ENCODE measurements at places on chromosomes 6 and 20. TPM values are rescaled to one million over a fixed set of nuclear protein-coding genes. Genes with fewer than 3 reads are reported as not detected.
A peak's percentile ranks its signal among the peaks of the same experiment; 100 is the strongest.

B3GAT2 gene
- total RNA-seq, result 0.05 TPM

- H3K27me3 ChIP-seq, result no peaks in the 10 kb centered on the region
- H3K4me1 ChIP-seq, result no peaks in the 10 kb centered on the region
- no peaks in the 10 kb centered on the region for H3K36me3 ChIP-seq
- H3K27ac ChIP-seq, result no peak overlapping the region
- no peak overlapping the region for H3K4me3 ChIP-seq
Observed at GRCh38 chr6:130037207-130037811, 18.9 kb downstream of the L3MBTL3 start.

DNA sequence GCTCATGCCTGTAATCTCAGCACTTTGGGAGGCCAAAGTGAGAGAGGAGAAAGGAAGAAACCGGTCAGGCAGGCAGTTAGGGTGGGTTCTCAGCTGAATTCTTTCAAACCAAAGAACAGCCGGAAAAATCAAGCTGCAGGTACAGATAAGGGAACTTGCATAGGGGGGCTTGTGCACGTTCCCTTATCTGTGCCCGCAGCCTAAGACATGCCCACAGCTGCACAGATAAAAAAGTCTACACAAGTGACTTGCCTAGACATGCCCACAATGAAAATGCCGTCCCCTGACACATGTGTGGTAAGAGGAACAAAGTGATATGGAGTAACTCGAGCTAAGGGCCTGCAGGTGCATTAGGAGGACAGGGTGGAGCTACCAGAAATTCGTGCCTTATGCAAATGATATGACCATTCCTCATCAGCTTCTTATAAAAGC, 175.8 kb upstream of the SALL4 start:
- no peaks in the 10 kb centered on the region for H3K36me3 ChIP-seq
- no peak overlapping the region for H3K4me3 ChIP-seq
- no peak for DNase-seq
- no peaks in the 10 kb centered on the region for H3K27me3 ChIP-seq

DNA sequence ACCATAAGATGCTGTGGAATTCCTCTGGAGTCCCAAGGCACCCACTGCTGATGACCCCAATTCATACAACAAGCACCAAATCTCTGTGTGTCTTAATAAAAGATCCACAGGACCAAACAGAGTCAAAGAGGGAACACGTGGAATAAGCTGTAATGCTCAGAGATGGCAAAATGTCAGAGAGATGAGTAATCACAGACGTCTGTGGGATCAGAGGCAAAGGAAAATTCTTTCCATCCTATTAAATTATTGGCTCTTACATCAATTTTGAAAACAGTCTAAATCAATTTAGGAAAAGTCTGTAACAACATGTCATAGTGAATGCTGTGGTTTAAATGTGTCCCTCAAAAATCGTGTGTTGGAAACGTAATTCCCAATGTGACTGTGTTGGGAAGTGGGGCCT, 17.5 kb upstream of the SAMD3 start:
- no peak overlapping the region for H3K4me3 ChIP-seq
- H3K4me1 ChIP-seq, result no peaks in the 10 kb centered on the region
- H3K27me3 ChIP-seq, result no peaks in the 10 kb centered on the region
- no peak overlapping the region for H3K27ac ChIP-seq

DNA sequence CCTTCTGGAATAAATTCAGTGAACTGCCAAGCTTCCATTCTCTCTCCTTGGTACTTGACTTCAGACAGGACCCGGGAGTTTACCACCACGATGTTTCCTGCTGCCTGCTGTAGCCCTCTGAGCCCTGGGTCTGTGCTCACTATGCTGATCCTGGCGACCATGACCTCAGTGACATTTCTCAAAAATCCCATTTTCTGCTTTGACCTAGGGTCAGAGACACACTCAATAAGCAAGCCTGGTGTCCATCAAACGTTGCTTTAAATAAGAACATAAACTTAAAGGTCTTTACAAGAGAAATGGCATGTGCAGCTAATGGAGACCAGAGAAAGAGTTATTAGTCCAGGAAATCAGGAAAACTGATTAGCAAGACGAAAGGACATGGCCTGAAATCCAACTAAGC, 509.7 kb upstream of the SULF2 start:
- no peaks in the 10 kb centered on the region for H3K27me3 ChIP-seq
- no peak for DNase-seq
- peak overlapping the region; percentile 67 for H3K27ac ChIP-seq
- H3K4me3 ChIP-seq, result no peak overlapping the region
- peaks cover 77% of the 10 kb centered on the region for H3K4me1 ChIP-seq

LGSN gene
- not detected for total RNA-seq

DNA sequence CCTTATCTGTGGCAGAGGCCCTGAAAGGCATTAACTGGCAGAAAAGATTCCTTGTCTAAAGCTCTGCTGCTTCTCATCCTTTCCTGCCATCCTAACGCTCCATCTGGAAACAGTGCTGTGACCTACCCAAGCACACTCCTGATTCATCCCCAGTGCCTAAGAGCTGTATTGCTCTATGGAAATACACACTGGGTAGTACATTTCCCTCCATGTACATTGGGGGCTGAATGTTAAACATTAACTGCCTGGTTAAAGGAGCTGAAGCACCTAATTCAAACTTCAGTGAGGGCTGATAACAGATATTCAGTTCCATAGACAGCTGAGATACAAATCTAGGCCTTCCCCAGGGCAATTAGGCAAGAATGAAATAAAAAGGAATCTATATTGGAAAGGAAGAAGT, 36.7 kb upstream of the GMPR start:
- no peak for DNase-seq
- H3K27ac ChIP-seq, result no peak overlapping the region
- H3K36me3 ChIP-seq, result no peaks in the 10 kb centered on the region
- no peaks in the 10 kb centered on the region for H3K27me3 ChIP-seq

SLC22A1 gene
- total RNA-seq, result 0.49 TPM

ZNF335 gene
- total RNA-seq, result 14.2 TPM

- no peaks in the 10 kb centered on the region for H3K4me1 ChIP-seq
- DNase-seq, result no peak
- no peak overlapping the region for H3K4me3 ChIP-seq
- no peak overlapping the region for H3K27ac ChIP-seq
- peaks cover 13% of the 10 kb centered on the region for H3K36me3 ChIP-seq
Observed at GRCh38 chr6:133495205-133495903, 254.2 kb downstream of the EYA4 start.

GRCh38 chr6:35343835-35344550, 1.6 kb downstream of the PPARD start:
- peaks cover 9% of the 10 kb centered on the region for H3K36me3 ChIP-seq
- H3K4me1 ChIP-seq, result peaks cover 7% of the 10 kb centered on the region
- H3K4me3 ChIP-seq, result peak overlapping the region; percentile 81
- peak overlapping the region; percentile 50 for H3K27ac ChIP-seq

DNA sequence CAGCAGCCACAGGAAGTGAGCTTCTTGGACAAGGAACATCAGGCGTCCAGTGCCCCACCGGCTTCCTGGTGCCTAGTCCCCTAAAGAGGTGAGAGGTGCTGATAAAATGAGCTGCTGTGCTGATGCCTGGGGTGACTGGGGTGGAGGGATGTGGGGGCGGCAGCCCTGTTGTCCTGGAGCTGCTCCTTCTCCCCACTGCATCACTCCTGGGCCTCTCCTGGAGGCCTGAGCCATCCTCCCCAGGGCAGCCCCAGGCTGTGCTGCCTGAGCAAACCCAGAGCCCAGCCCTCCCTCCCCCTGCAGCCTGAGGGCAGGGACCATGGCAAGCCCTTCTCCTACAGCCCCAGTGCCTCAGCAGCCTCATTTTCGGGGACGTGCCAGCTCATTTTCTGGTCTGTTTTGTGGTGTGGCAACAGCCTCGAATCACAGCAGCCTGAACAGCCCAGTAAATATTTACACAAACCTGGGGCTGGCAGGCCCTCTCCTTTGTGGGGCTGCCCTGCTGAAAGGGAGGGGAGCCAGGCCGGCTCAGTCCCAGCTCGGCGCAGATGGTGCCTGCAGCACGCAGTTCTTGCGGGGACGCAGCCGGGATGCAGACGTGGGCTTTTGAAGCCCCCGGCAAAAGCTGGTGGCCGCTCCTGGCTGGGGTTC, 259.9 kb downstream of the DLL1 start:
- H3K27ac ChIP-seq, result no peak overlapping the region
- no peak for DNase-seq
- H3K4me1 ChIP-seq, result no peaks in the 10 kb centered on the region

DNA sequence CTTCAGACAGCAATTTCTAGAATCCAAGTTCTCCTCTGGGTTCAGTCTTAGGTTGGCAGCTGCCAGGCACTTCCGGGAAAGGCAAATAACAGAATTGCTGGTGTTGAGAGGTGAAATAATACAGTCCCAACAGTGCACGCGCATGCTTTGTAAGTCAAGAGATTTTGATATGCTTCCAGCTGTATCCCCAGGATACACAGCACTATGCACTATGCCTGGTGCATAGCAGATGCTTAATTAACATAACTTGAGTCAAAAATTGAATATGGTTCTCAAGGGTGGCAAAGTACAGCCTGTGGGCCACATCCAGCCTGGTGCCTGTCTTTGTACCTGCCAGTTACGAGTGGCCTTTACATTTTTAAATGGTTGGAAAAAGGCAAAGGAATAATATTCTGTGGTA, 18.9 kb upstream of the PMEPA1 start:
- no peak overlapping the region for H3K27ac ChIP-seq
- H3K27me3 ChIP-seq, result no peaks in the 10 kb centered on the region
- H3K36me3 ChIP-seq, result no peaks in the 10 kb centered on the region
- DNase-seq, result no peak
- peaks cover 37% of the 10 kb centered on the region for H3K4me1 ChIP-seq

- no peak for DNase-seq
- no peak within 1 kb of the TSS for H3K4me3 ChIP-seq
- H3K27me3 ChIP-seq, result no peaks in the 10 kb centered on the region
- H3K27ac ChIP-seq, result no peak within 1 kb of the TSS
Observed at GRCh38 chr20:24948939-24949679, at the start of gene CST7. CST7 (plus strand) TSS chr20:24949269; CDS start chr20:24949506, 237 bp downstream.

- H3K4me3 ChIP-seq, result no peak overlapping the region
- peaks cover 14% of the 10 kb centered on the region for H3K4me1 ChIP-seq
- no peaks in the 10 kb centered on the region for H3K36me3 ChIP-seq
Observed at GRCh38 chr6:169158174-169158573, 95.5 kb downstream of the THBS2 start.

NT5E gene
- total RNA-seq, result 0.18 TPM

DNA sequence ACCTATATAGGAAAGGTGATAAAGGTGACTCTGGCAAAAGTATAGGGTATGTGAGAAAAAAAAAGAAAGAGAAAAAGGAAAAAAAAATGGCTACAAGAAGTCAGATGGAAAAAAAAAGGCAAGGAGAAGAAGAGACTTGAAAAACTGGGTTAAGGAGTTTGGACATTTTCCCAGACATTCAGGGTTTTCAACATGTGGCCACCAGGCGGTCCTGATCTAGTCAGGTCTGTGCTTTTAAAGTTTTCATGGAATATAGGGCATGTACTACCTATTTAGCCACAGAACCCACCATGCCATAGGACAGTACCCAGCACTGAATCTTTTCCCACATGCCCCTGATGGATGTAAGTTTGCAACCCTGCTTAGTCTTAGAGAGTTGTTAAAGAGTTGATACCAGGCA, 433.7 kb downstream of the MAFB start:
- no peak overlapping the region for H3K27ac ChIP-seq
- DNase-seq, result no peak
- H3K36me3 ChIP-seq, result no peaks in the 10 kb centered on the region
- H3K4me1 ChIP-seq, result no peaks in the 10 kb centered on the region
- H3K4me3 ChIP-seq, result no peak overlapping the region
- H3K27me3 ChIP-seq, result peaks cover 16% of the 10 kb centered on the region

GRCh38 chr6:2245877-2246863, 765 bp upstream of the GMDS start:
- peak overlapping the region; percentile 95 for H3K4me3 ChIP-seq
- H3K27me3 ChIP-seq, result no peaks in the 10 kb centered on the region

FNDC11 gene
- total RNA-seq, result 0.02 TPM

DNA sequence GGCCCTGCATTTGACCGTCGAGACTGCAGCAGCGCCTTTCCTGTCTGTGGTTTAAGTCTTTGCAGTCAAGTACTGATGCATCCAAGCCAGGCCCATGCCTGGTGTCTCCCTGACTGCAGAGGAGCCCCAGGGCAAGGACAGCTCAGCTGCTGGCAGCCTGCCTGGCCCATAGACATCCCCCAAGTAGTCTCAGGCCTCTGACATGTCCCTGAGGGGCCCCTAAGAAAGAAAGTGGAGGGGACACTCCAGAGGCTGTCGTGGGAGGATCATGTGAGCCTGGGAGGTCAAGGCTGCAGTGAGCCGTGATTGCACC, 18.0 kb downstream of the HRH3 start:
- H3K36me3 ChIP-seq, result peaks cover 31% of the 10 kb centered on the region
- peak overlapping the region; percentile 97 for H3K27ac ChIP-seq
- H3K27me3 ChIP-seq, result no peaks in the 10 kb centered on the region
- peak overlapping the region; percentile 23 for H3K4me3 ChIP-seq

GRCh38 chr20:48635791-48636267, 192.0 kb downstream of the PREX1 start:
- H3K27me3 ChIP-seq, result no peaks in the 10 kb centered on the region
- no peak overlapping the region for H3K4me3 ChIP-seq
- H3K27ac ChIP-seq, result no peak overlapping the region
- DNase-seq, result peak; percentile 80

DNA sequence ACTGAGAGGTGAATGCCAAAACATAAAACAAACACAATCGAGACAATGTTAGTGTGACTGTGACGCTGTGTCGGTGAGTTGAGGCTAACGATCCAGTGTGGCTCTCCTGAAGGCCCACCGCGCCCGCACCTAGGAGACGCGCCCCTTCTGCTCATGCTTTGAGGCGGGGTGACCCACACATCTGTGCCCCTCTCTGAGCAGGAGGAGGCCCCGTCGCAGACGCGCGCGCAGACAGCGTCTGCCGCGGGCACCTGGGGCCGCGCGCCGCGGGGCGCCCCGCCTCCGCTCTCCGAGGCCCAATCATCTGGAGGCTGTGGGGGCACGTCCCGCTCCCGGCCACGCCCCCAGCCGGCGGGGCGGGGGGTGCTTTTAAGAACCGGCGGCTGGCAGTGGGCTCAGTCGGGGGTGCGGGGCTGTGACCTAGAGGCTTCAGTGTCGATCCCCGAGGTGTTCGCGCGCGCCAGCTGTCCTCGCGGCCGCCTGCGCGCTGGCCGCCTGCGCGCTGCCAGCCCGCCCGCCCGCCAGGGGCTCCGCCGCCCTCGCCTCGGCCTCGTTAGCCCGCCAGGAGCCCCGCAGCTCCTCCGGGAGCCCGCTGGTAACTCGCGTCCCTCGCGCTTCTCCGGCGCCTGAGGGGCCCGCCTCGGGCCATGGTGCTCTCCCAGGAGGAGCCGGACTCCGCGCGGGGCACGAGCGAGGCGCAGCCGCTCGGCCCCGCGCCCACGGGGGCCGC, at the start of gene SLC16A10:
Gene SLC16A10 (plus strand): TSS at position 398 of the 730 bp plus-strand sequence. CDS start 250 bp downstream, at position 648.
- H3K27ac ChIP-seq, result peak within 1 kb of the TSS; percentile 19
- no peaks in the 10 kb centered on the region for H3K36me3 ChIP-seq
- H3K4me1 ChIP-seq, result no peaks in the 10 kb centered on the region
- peak; percentile 93 for DNase-seq
- peak within 1 kb of the TSS; percentile 73 for H3K4me3 ChIP-seq

ADISSP gene
- total RNA-seq, result 44.9 TPM

- no peaks in the 10 kb centered on the region for H3K4me1 ChIP-seq
- no peak for DNase-seq
- H3K27me3 ChIP-seq, result no peaks in the 10 kb centered on the region
- no peaks in the 10 kb centered on the region for H3K36me3 ChIP-seq
Observed at GRCh38 chr6:24352434-24352833, 5.4 kb downstream of the DCDC2 start.

CCHCR1 gene
- total RNA-seq, result 26.6 TPM

- no peak for DNase-seq
- H3K4me1 ChIP-seq, result peaks cover 16% of the 10 kb centered on the region
- H3K36me3 ChIP-seq, result no peaks in the 10 kb centered on the region
Observed at GRCh38 chr20:36547186-36548005, 6.1 kb downstream of the MYL9 start.

GRCh38 chr6:130890521-130890971, 63.3 kb downstream of the SMLR1 start:
- H3K27ac ChIP-seq, result no peak overlapping the region
- peak; percentile 20 for DNase-seq
- H3K27me3 ChIP-seq, result no peaks in the 10 kb centered on the region
- peaks cover 38% of the 10 kb centered on the region for H3K36me3 ChIP-seq

OLIG3 gene
- total RNA-seq, result not detected
